ENCODE measurements at places on chromosomes 4 and X.

GRCh38 chr4:183733181-183733580, 74.1 kb downstream of the TRAPPC11 start:
- DNase-seq: no peak

DNA sequence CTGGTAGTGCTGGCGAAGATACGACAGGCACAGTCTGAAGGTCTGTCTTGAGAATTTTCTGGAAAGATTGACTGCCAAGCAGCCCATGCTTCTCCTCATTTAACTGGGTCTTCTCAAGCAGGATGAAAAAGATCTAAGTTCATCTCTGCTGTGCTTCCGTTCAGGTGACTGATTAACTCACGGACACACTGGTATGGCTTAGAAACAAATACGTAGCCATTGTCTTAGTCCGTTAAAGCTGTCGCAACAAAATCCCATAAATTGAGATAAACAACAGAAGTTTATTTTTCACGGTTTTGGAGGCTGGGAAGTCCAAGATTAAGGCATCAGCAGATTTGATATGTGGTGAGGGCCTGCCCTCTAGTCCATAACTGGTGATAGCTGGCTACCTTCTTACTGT, 39.5 kb downstream of the SPINK2 start:
- DNase-seq: no peak

- no peak for DNase-seq
These were observed 74.3 kb downstream of the CAMK2D start for GRCh38 chr4:113687067-113687718.

- DNase-seq: no peak
These were observed 263.2 kb upstream of the ITM2A start for GRCh38 chrX:79630033-79631009.
